ENCODE measurements at places on chromosomes 3 and 15.

- no peak for DNase-seq
Observed at GRCh38 chr3:45191424-45191823, 34.7 kb downstream of the TMEM158 start.

DNA sequence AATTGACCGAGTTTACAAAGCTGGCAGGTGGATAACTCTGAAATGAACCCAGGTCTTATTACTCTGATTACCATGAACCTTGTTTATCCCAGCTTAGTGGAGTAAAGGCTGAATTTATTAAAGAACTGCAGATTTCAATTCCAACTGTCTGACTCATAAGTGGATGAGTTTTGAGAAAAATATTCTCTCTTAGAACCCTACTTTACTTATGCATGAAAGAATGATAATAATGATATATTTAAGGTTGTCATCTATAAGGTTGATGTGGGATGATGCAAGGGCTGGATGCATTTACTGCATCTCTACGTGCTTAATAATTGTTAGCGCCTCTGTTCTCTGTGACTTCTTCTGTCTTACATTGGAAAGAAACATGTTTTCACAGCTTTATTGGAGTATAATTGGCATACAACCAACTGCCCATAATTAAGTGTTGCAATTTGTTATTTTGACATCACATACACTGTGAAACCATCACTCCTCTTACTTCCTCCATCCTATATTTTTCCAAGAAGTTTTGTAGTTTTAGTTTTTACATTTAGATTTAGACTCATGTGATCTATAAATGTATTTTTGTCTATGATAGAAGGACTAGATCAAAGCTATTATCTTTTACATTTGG, 771.2 kb upstream of the ARRDC4 start:
- no peak for DNase-seq

DNA sequence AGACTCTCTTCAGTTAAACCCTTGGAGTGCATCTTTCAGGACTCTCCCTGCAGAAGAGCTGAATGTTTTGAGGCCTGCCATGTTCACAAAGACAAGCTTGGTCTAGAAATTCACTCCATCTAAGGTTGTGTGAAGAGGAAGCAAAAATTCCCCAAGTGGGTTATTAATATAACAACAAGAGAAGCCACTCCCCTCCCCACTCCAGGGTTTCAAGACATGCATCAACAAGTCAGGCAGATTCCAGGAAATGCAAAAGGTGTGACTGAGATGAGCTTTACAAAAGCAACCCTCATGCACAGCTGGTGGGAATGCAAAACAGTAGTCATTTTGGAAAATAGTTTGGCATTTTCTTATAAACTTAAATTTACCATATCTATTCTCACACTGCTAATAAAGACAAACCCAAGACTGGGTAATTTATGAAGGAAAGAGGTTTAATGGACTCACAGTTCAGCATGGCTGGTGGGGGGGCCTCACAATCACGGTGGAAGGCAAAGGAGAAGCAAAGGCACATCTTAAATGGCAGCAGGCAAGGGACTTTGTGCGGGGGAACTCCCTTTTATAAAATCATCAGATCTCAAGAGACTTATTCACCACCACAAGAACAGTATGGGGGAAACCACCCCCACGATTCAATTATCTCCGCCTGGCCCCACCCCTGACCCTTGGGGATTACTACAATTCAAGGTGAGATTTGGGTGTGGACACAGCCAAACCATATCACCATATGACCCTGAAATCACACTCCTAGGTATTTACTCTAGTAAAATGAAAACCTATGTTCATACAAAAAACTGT, 31.3 kb downstream of the TARS3 start:
- no peak for DNase-seq

DNA sequence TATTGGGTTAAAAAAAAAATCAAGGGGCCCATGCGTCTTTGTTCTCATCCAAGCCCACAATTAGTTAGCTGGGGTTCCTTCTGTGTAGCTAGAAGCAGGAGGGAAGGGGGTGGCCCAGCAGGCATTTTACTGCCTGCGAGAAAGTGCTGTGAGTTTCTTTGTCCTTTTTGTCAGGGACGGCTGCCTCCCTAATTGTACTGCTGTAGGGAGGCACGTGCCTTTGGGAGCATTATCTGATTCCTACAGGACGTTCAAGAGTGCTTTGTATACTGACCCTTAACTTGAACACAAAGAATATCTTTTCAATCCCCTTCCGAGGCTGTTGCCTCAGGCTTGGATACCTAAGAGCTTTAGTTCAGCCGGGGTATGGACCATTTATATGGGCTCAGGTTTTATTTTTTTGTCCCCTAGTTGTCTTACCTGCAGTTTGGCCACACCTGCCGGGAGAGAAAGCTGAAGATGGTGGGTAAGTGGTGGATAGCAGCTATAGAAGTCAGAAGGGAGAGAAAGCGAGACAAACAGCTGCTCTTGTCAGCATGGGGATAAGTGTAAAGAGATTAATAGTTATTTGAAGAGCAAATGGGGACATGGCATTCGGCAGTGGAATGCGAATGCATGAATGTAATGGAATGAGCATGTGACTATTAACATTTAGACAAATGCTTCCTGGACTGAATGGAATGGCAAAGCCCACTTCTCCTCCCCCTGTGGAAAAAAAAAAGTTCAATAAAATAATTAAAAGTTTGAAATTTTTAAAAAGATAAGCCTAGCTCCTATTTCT, 175.2 kb downstream of the TP63 start:
- DNase-seq: peak; percentile 42

DNA sequence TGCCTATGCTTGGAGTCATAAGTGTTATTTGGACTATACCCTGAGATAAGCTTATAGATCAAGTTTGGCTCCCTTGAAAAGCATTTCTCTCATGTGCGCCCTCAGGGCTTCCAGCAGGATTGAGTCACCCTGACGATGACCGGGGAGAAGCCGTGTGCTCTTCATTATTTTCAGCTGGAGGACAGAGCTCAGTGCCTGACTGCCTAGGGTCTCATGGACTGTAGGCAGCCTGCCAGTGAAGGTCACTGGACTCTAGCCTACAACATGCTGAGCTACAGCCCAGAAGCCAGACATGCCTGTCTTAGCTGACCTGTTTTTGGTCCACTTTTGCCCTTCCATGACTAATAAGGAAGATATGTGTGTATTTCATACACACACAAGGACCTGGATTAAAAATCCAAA, 31.6 kb upstream of the NUDT16 start:
- peak; percentile 43 for DNase-seq

GRCh38 chr3:14539384-14539741, 779 bp downstream of the GRIP2 start:
- no peak for DNase-seq

- DNase-seq: no peak
Observed at GRCh38 chr3:46013316-46014094, 13.8 kb downstream of the XCR1 start.

DNA sequence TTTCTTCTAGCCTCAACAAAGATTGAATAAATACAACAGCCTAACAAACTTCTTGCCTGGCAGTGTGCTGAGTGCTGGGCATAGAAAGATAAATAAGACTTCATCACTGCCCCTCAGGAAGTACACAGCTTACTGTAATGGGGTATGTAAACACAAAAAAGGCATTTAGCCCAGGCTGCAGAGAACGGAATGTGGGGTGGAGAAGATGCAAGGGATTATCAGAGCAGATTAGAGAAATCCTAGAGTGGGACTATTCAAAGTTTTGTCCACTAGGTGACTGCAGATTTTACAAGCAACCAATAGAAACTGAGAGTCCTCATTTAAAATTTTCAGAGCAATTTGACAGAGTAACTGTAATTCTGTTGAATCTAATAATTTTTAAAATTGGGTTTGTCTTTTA, 35.4 kb upstream of the TSC22D2 start:
- DNase-seq: no peak

Measured in T47D (cell line).